ENCODE measurements at places on chromosomes 2 and 18. TPM values are rescaled to one million over a fixed set of nuclear protein-coding genes. Genes with fewer than 3 reads are reported as not detected.

The MLPH gene
- total RNA-seq, result not detected

The NUP35 gene
- total RNA-seq, result 17.7 TPM

The FOXD4L1 gene
- 0.10 TPM for total RNA-seq

The CARF gene
- total RNA-seq, result 7.1 TPM

The RESP18 gene
- total RNA-seq, result not detected

The CHRND gene
- not detected for total RNA-seq

Data from T-helper 1 cell treated with Interleukin-12 subunit alpha and Interleukin-12 subunit beta and Interleukin-4 antibody, amounts not matched to agents 30 ng/mL and 1 ng/mL, for 36 hours (primary cell).